ENCODE measurements at places on chromosomes 5 and 9. TPM values are rescaled to one million over a fixed set of nuclear protein-coding genes. Genes with fewer than 3 reads are reported as not detected.

FBP1 gene
- total RNA-seq = not detected

GGTA1 gene
- total RNA-seq = not detected

LARP1 gene
- total RNA-seq = 132 TPM

ANKRD20A1 gene
- total RNA-seq = 1.0 TPM

ARL14EPL gene
- 0.08 TPM for total RNA-seq

CXCL14 gene
- 0.16 TPM for total RNA-seq

All from A549 treated with CORT108297 at 1 μM for 4 hours (cell line).